ENCODE measurements at places on chromosomes 2 and 18.
A peak's percentile ranks its signal among the peaks of the same experiment; 100 is the strongest.

DNA sequence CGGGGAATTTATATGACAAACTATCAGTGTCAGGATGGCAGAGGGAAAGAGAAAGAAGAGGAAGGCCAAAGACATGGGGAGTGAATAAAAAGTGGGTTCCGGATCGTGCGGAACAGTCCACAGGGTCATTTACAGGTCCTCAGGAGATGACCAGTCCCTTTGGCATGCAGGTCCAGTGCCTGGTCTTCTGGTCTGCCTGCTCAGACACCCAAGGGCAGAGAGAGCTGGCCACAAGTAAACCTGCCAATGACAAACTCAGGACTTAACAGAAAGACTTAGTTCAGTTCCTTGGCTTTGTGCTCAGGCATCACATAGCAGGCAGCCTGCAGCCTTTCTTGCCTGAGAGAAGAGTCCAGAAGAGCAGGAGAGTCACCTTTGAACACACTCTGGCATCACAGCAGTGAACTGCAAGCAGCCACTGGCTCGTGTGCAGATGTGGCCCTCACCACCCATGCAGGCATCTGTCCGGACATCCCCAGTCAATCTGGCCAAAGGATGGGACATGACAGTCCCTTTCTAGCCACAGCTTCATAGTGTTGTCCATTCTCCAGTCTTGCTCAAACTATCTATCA, 14.0 kb downstream of the TMEM127 start:
- DNase-seq, result no peak

DNA sequence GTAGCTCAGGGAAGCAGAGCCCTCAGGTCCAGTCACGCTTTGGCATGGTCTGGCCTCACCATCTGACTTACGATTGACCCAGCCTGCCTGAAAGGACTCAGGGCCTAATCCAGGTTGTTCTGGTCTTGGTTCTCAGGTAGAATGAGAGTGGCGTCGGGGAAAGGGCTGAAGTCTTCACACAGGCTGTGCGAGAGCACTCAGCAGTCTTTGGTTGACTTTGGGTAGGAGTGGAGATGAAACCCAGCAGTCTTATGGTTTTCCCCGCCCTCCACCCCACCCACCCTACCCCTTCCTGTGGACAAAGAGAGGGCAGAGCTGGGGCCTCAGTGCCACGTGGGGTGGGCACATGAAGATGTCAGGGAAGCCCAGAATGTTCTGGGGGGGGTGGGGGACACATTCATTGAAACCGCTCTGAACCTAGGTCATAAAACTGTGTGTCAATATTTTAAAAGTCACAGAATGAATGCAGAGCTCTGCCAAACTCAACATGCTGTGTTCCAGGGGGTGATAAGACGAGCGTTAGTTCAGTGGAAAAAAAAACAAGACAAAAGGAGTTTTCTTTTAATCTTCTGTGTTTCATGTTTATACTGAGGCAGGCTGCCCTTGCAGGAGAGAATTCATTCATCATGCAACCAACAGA, 58.6 kb upstream of the ALPP start:
- DNase-seq, result no peak

- DNase-seq, result no peak
These were observed 41.7 kb upstream of the MALL start for GRCh38 chr2:110157153-110157793.

DNA sequence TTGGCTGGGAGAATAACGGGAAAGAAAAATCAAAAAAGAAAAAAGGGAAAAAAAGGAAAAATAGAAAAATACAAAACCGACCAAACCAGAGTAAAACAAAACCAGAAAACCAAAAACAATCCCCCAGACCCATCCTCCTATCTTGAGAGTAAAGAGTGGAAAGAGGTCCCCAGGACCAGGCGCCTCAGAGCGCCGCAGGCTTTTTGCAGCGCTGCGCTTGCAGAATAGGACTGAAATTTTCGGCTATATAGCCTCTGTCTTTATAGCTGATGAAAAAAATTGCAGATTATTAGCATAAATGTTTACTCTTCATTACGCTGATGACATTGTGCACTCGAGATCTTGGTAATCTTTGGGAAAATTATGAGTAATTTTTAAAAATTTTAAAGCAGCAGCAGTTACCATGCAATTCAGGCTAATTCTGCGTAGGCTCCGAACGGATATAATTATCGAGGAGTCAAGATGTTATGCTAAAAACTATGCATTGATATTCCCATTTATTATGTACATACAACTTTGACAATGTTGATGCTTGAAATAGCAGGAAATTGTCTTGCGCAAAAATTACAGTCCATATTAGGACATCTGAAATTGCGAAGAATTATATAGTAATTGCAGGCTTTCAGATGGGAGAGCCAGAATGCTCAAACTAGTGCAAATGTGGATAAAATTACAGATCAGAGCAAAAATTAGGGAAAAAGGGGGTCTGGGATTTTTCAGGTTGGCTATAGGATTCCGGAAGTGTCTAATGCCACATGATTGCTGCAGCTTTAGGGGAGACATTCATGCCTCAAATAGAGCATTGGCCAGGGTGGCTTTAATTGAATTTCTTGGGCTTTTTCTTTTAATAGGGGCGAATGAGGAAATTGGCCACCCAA, 8.3 kb downstream of the DLX1 start:
- no peak for DNase-seq

GRCh38 chr2:232761301-232761907, 15.0 kb downstream of the KCNJ13 start:
- peak; percentile 2 for DNase-seq

DNA sequence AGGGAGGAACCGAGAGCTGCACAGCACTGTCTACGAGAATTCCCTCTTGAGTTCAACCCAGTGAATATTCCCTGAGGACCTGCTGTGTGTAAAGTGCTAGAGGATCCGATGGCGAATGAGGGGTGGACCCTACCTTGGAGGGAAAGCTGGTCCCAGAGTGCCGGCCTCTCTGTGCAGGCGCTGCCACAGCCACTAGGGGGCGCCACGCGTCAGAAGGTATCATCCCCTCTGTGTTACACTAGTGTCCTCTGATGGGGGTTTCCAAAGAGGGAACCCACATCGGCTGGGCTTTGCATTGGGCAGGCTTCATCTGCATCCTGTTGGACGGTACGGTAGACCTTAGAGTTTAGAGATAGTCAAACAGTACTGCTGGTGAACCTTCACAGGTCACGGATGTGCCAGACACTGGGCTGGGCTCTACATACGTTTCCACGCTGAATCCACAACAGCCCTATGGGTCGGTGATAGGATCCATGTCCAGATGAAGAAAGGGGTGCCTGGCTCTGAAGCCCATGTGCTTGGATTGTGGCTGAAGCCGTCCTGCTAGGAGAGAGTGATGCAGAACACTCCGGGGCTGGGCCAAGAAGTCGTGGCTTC, 39.0 kb downstream of the COA5 start:
- DNase-seq, result peak; percentile 47

DNA sequence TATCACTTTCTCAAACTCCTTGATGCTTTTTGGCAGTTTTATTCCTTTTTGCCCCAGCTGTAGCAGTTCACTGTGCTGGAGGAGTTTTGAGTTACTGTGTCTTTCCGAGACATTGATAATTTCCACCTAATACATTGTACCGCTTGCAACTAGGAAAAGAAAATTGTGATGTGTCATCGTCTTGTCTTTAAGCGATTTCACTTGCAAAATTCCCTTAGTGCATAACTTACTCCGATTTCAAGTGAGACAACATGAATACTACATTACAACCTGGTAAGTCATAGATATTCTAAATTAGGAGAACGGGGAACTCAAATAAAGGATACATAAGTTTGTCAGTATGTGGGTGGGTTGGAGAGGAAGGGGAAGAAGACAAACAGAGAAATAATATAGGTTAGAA, 340.5 kb upstream of the KYNU start:
- no peak for DNase-seq

- DNase-seq, result no peak
These were observed 161.3 kb downstream of the SPP2 start for GRCh38 chr2:234211797-234212196.

GRCh38 chr18:33699372-33699771, 121.4 kb downstream of the ASXL3 start:
- DNase-seq, result no peak

DNA sequence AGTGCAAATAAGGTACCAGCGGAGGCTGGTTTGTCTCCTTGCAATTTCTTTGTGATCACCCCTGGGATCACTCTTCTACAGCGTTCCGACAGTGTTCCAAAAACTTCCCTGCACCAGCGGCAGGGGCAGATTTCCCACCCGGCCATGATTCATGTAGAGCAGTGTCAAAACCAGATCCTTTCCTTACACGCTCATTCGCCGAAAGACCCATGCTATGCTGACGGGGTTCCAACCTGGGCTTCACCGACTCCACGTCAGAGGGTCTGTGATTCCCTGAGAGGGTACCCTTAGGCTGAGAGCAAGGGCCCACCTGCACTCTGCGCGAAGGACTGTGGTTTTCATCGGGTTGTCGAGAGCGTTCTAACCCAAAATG, 423 bp upstream of the TTC27 start:
- DNase-seq, result no peak

GRCh38 chr2:146412625-146413024, 1432.2 kb upstream of the ACVR2A start:
- no peak for DNase-seq

GRCh38 chr2:187129868-187130267, 280.9 kb upstream of the ZSWIM2 start:
- DNase-seq, result no peak

DNA sequence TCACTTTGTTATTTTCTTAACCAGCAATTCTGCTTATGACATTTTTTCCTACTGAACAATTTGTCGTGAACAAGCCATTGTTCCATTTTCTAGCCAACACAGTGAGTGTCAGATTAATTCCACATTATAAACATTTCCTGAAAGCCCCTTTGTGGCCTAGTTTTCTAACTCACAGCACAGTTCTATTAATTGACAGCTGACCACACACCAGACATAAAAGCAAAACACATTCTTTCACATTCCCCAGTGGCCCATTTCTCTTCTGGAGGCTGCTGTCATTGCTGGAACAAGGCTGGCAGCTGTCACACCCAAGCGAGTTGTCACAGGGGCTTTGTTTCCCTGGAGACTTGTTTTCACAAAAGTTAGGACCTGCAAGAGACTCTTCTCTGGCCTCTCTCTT, 50.7 kb downstream of the RNF152 start:
- DNase-seq, result no peak

DNA sequence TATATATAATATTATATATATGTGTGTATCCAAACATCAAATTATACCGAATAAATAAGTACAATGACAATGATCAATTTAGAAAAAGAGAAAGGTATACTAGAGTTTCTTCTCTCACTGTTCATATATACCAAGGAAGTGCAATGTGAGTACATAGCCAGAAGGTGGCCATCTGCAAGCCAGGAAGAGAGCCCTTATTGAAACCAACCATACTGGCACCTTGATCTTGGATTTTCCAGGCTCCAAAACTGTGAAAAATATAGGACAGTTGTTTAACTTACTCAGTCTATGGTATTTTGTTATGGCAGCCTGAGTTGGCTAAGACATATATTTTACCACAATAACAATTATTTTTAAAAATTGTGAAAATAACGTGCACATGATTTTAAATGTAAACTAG, 1490.2 kb upstream of the SLC39A10 start:
- no peak for DNase-seq

GRCh38 chr2:189144700-189145211, 34.8 kb downstream of the COL5A2 start:
- no peak for DNase-seq

DNA sequence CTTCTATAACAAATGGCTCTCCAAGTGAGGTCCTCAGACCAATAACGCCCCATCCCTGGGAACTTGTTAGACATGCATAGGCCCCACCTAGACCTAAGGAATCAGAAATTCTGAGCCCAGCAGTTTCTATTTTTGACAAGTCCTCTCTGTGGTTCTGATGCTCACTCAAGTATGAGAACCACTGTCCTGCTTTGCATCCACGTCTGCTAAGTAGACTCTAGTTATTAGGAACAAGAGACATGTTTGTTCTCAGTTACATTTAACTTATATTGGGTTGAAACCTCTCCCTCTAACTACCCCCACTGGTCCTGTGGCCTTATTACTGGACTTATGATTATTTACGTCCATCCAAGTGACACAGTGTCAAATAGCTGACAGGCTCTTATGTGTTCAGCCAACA, 70.3 kb downstream of the TMEM17 start:
- no peak for DNase-seq

GRCh38 chr2:205776139-205776538, 93.8 kb downstream of the NRP2 start:
- no peak for DNase-seq

- DNase-seq, result no peak
These were observed 37.7 kb downstream of the CEP192 start for GRCh38 chr18:13028869-13029268.

DNA sequence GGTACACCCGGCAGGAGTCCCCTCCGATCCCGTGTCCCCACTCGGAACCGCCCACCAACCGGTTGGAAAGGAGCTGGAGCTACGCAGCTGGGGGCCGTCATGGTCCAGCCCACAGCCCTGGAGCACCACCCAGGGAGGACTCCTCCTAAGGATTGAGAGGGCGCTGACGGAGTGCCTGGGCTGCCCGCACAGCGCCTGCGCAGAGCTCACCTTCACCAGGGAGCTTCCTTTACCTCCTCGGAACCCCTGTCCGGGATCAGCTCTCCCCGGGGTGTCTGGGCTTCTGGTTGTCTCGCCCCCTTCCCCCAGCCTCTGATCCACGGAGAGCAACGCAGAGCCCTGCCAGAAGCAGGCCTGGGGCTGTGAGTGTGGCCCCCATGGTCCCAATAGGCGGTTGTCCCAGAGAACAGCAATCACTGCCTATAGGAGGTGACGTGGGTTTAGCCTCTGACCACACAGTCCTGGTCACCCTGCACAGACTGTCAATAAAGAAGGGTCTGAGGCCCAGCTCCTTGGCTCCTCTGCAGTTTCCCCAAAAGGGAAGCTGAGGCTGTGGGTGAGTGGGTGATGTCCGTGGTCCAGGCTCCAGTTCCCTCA, 14.6 kb downstream of the ALPG start:
- no peak for DNase-seq

DNA sequence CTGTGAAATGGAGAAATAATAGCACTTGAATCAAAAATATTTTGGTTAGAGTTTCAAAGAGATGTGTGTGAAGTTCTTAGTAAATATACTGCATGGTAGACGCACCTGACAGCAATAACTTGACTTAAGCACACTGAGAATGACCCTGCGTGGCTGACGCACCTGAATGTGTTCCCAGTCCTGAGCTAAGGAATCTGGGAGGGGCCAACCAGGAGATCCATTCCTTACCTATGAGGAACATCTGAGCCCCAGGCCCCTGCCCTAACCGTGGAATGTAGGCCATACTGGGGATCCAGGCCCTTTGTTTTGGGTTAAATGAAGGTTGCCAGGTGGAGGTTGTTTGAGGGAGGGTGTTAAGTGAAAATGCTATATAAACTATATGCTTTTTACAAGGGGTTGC, 284.4 kb downstream of the RBM43 start:
- no peak for DNase-seq

DNA sequence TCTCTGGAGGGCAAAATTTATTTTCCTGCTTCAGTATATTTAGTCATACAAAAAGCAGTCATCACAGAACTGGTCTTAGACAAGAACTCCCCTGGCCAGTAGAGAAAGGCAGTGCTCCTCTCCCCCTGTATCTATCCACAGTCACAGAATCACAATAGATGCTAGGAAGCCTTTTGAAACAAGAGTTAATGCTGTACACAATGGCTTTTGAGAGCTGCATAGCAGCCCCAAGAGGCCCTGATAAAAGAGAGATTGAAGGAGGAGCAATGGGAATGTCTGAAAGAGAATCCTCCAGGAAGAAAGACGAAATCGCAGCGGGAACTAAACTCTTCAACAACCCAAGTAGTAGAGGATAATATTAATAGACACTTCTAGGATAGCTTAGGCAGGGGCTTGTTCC, 330.2 kb downstream of the RBM43 start:
- DNase-seq, result no peak

- DNase-seq, result no peak
These were observed 121.8 kb downstream of the RTP5 start for GRCh38 chr2:241991299-241991698.

- DNase-seq, result no peak
These were observed 57.1 kb downstream of the ZFP36L2 start for GRCh38 chr2:43169099-43169945.
